Kidney (tissue), 22 donors: ENCODE measurements at places on chromosomes 4 and X.

GRCh38 chr4:3402491-3403347 lies 39.0 kb upstream of the HGFAC start:
- no peak for DNase-seq

DNA sequence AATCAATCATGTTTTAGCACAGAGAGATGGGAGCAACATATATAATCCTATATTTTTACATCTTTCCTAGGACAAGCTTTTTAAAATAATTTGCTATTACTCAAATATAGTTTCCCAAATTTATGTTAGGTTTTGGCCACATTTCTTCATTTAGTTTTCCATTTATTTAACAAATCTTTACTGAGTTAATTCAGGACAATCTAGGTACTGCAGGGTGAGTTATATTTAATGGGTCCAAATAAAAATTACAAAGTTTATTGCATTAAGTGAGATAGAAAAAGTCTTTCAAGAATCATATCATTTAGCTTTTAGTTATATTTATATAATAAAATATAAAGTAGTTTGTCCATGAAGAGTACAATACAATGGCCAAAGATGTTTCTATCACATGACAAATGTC lies 269.2 kb downstream of the EPHA5 start:
- no peak for DNase-seq

GRCh38 chr4:123352240-123352945 lies 44.2 kb upstream of the SPRY1 start:
- DNase-seq: peak; percentile 62

GRCh38 chr4:139540161-139540560 lies 15.9 kb downstream of the SETD7 start:
- no peak for DNase-seq

- no peak for DNase-seq
Measured at GRCh38 chrX:42783451-42783850, 5.5 kb upstream of the PPP1R2C start.

- no peak for DNase-seq
Measured at GRCh38 chr4:159142241-159142640, 39.4 kb downstream of the RAPGEF2 start.

DNA sequence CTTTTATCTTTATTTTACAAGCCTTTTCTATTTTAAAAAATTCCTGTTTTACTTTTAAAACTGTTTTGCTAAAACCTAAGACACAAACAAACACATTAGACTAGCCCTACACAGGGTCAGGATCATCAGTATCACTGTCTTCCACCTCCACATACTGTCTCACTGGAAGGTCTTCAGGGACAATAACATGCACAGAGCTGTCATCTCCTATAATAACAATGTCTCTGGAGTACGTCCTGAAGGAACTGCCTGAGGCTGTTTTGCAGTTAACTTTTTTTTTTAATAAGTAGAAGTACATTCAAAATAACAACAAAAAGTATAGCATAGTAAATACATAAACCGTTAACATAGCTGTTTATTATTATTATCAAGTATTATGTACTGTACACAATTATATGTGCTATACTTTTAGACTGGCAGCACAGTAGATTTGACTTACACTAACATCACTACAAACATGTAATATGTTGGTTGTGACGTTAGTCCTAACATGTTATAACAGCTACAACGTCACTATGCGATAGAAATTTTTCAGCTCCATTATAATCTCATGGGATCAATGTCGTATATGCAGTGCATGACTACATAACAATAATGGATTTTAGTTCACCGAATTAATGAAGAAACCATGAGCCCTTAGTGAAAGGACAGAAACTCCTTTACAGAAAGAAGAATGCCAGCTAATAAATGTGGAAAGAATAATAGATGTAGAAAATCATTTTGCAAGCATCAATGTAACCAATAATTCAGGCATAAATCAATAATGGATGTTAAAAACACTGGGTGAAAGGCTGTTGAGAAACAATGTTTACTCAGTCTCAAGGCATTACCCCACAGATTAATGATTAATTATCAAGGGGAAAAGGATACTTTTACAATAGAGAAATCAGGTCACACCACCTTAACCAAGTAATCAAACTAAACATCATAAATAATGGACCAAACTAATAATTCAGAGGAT lies 49.2 kb downstream of the FBXW7 start:
- no peak for DNase-seq
